ENCODE measurements at places on chromosomes 12 and 14. TPM values are rescaled to one million over a fixed set of nuclear protein-coding genes. Genes with fewer than 3 reads are reported as not detected.
A peak's percentile ranks its signal among the peaks of the same experiment; 100 is the strongest.

DNA sequence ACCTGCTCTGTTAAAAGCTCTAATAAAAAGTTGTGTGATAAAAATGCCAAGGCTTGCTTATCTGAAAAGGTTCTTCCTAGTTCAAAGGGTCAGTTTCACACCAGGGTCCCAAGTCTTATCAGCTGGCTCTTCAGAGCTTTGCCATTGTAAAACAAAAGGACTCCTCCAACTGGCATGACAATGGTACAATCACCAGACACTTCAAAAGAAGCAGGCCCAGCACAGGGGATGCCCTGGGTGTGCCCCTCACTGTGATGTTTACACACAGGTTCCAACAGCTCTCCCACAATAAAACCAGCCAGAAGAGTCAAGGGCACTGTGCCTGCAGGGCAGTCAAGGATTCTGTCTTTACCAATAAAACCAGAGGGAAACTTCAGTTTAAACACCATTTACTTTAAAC, 78.7 kb downstream of the PRICKLE1 start:
- DNase-seq, result no peak

- DNase-seq, result no peak
Observed at GRCh38 chr12:54167500-54167896, 21.3 kb downstream of the SMUG1 start.

GRCh38 chr14:101473795-101474562, 87.3 kb upstream of the DIO3 start:
- DNase-seq, result no peak

DNA sequence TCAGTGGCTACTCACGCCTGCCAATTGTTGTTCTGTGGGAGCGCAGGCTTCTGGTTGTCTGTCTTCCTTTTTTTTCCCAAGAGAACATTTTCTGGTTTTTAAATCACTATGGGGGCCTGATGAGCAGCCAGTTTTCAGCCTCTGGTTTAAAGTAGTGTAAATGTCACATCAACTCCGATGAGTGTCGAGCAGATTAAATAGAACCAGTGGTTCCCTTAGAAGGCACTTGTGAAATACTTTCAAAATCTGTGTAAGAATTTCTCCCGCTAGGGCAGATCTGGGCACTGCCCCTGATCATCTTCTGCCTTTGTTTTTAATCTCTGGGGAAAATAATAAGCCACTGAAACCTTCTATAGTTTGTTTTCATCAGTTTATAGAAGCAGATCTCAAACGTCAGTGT, 130.4 kb downstream of the PRIMA1 start:
- no peak for DNase-seq

GRCh38 chr12:130765186-130765659, 49.1 kb upstream of the RIMBP2 start:
- DNase-seq, result peak; percentile 8

- DNase-seq, result no peak
Observed at GRCh38 chr14:22767323-22767589, 768 bp downstream of the OXA1L start.

- DNase-seq, result no peak
Observed at GRCh38 chr12:44847403-44847802, 28.7 kb downstream of the NELL2 start.

DNA sequence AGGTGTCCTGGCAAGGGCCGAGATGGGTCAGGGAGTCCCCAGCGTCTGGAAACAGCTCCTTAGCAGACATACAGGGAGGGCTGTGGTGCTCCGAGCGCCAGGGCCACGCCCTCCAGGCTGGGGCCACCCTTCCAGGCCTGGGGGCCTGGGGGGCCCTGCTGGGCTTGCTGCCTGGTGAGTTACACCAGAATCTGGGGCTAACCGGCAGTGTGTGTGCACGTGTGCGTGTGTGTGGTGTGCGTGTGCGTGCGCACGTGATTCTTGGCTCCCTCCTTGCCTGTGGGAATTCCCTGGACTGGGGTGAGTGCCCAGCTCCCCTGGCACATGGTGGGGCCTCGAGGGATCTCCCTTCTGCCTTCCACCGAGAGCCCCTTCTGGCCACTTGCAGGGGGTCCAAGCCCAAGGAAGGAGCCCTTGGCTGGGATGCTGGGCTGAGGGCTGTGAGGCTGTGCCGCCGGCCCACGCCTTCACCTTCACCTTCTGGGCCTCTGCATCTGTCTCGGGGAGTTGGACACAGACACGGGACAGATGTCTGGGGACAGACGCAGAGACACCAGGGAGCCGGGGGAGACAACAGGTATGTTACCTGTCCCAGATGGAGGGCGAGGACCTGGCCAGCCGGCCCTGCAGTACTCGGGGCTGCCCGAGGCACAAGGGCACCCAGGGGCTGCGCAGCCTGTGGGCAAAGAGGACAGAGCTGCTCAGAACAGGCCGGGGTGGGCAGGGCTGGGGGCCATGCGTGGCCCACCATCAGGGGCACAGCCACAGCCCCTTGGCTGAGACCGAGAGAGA, 37.2 kb downstream of the BEGAIN start:
- DNase-seq, result no peak

- DNase-seq, result peak; percentile 34
Observed at GRCh38 chr14:60485598-60486251, at the start of gene C14orf39. Gene C14orf39 (minus strand): TSS chr14:60486063. CDS start chr14:60485078, 985 bp downstream.

DNA sequence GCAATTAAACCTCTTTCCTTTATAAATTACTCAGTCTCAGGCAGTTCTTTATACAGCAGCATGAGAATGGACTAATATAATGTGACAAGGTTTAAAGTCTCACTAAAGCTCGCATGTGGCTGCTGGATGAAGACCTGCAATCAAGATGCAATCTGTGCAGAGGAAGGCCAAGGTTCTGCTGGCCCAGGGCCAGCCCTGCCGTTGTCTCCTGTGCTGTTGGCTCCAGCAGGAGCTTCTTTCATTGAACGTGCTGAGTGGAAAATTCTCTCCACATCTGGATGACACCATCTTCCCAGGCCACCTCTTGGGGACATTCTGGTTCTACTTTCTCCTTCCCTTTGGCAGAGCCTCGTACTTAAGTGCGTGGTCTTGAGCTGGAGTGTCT, 742.2 kb downstream of the VRK1 start:
- DNase-seq, result no peak

Gene GPD1
- not detected for total RNA-seq

Gene ZBTB42
- total RNA-seq, result 3.8 TPM

Gene EAPP
- 22.2 TPM for total RNA-seq

Gene MED6
- 41.5 TPM for total RNA-seq

Gene ZNF26
- total RNA-seq, result 9.7 TPM

Gene TMX1
- total RNA-seq, result 42.4 TPM

Gene MDM1
- 12.5 TPM for total RNA-seq

Gene CLEC6A
- not detected for total RNA-seq

Gene KCNC2
- not detected for total RNA-seq

Gene CBLN3
- 5.0 TPM for total RNA-seq
